ENCODE measurements at places on chromosomes 5 and 9. TPM values are rescaled to one million over a fixed set of nuclear protein-coding genes. Genes with fewer than 3 reads are reported as not detected.

Gene NOP16
- 76.2 TPM for total RNA-seq

Gene AHRR
- 23.6 TPM for total RNA-seq

Gene CRHBP
- total RNA-seq: 0.10 TPM

Gene MYORG
- total RNA-seq: 9.7 TPM

DNA sequence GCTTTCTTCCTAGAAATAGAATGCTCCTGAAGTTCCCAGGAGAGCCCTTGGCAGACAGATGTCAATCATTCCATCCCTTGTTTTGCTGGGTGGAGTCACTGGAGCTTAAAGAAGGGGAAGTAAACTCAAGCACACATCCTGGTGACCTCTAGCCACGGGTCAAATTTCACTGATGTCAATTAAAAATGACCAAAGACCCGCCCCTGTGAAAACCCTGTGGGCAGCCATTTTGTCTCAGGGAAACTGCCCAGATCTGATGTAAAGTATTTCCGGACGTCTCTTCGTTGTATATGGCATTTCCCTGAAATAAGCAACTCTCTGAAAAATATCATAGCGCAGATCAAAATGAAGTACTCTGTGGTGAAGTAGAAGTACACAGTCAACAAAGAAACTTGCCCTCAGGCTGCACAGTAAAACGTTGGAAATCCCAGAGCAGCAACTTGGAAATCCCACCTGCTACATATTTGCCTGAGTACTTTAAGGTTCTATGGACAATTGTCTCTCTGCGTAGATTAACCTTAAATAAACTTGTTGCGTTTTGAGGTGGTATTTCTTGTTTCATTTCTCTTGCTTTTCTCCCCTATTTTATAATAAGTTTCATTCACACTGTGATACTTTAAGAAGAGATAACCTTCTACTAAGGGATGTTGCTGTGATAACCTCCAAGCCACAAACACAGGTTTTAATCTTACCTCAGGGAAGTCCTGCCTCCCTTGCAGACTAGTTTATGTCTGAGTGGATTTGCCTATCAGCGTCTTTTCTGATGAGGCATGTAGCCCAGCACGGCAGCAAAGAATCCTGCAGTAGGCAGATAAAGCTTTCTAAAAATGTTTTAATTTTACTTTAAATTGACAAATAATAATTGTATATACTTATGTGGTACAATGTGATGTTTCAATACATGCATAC is 60.9 kb upstream of the PIP5K1B start:
- DNase-seq: no peak
- no peaks in the 10 kb centered on the region for H3K36me3 ChIP-seq
- H3K27ac ChIP-seq: no peak overlapping the region
- no peak overlapping the region for H3K4me3 ChIP-seq
- H3K4me1 ChIP-seq: no peaks in the 10 kb centered on the region

- H3K4me1 ChIP-seq: no peaks in the 10 kb centered on the region
- H3K36me3 ChIP-seq: no peaks in the 10 kb centered on the region
- no peak for DNase-seq
- no peaks in the 10 kb centered on the region for H3K27me3 ChIP-seq
Observed at GRCh38 chr9:89160806-89161205, 17.8 kb downstream of the SHC3 start.

GRCh38 chr5:159458217-159458711 is 128.0 kb upstream of the IL12B start:
- H3K36me3 ChIP-seq: no peaks in the 10 kb centered on the region
- no peak overlapping the region for H3K27ac ChIP-seq
- H3K4me3 ChIP-seq: no peak overlapping the region
- no peaks in the 10 kb centered on the region for H3K4me1 ChIP-seq
- no peak for DNase-seq

- H3K27ac ChIP-seq: no peak overlapping the region
- H3K4me3 ChIP-seq: no peak overlapping the region
- H3K27me3 ChIP-seq: 0 out of 2 replicates have a peak, but pooled peaks cover 3% of the 10 kb centered on the region
- no peak for DNase-seq
Observed at GRCh38 chr5:16505904-16506303, 40.3 kb upstream of the ZNF622 start.

DNA sequence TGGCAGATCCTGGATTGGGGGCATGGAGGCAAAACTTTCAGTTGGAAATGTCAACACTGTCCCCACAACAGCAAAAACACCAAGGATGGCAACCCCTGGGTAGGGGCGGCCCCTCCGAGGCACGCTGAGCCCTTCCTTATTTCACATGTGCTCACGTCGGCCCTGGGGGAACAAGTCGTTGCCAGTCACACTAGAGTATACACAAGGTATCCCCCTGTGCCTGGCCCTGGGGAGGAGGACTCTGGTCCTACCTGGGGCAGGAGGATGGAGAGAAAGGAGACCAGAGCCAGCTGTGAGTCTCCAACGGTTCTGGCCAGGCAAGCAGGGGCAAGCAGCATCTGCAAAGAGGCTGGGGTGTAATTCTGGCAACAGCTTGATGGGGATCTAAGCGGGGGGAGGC is 126.9 kb upstream of the FOXD4L5 start:
- no peaks in the 10 kb centered on the region for H3K27me3 ChIP-seq
- no peaks in the 10 kb centered on the region for H3K4me1 ChIP-seq
- no peak for DNase-seq
- no peak overlapping the region for H3K27ac ChIP-seq
- no peaks in the 10 kb centered on the region for H3K36me3 ChIP-seq
- no peak overlapping the region for H3K4me3 ChIP-seq
